ENCODE measurements at places on chromosomes 4 and X.

- no peak for DNase-seq
Observed at GRCh38 chrX:97597954-97598353, 714.2 kb downstream of the RPA4 start.

DNA sequence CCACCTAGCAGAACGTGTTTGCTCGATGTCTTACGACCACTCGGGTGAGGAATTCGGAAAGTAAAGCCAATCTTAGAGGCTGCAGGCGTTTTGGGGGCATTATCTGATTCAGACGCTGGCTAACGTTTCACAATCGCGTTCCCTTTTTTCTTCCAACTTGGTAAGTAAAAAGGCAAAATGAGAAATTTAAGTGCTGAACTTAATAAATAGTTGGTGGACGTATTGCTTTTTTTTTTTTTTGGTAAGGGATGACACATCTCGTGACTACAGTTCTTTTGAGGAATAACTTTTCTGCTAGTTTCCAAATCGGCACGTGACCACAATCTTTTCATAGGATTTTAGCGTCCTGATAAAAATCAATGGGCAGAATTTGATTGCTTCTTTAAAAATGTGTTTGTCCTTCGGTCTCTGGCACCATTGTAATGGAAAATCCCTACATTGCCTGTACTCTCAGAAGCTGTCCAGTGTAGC lies 848 bp downstream of the RAB9A start:
- DNase-seq = no peak

DNA sequence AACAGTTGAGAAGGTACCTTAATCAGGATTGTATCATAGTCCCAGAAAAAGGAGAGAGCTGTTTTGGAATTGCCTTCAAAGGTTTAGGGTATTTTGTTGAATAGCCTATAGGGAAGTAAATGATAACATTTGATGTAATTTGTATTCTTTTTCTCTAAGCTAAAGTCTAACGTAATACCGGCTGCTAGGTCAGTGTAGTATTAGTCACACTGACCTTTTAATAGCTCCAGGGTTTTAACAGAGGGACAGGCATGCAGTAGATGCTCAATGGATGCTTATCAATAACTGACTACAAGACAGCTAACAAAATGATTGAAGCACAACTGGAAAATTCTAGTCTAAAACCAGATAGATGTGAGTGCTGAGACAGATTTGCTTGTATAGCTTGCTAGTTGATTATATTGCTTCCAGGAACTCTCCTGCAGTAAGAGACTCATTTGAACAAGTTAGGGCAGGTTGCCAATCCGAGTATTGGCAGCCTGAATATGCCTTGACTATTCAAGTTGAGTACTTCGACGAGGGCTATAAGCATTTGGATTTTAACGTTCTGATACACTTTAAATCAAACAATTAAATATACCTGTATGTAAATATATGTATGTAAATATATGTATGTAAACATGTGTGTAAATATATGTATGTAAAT lies 16.5 kb upstream of the PNPLA4 start:
- no peak for DNase-seq

DNA sequence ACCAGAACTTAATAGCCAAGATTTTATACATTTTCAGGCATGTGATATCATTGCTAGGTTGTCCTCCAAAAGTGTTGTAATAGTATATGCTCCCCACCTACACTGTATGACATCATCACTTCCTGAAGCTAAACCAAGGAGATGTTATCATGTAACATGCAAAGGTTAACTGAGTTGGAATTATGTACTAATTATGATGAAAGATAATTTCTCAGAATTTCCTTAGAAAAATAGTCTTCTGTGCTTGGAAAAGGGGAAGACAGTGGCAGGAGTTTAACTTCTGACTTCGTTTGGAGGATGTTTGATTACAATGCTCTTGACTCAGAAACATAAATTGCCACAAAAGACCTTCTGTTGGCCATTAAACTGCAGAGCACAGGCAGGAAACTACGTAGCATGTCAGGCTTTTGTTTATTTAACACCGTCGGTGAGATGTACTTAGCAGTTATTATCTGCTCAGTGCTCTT lies 83.6 kb upstream of the GUCY1A1 start:
- DNase-seq = no peak

- no peak for DNase-seq
Observed at GRCh38 chr4:27176400-27176799, 315.8 kb downstream of the STIM2 start.

DNA sequence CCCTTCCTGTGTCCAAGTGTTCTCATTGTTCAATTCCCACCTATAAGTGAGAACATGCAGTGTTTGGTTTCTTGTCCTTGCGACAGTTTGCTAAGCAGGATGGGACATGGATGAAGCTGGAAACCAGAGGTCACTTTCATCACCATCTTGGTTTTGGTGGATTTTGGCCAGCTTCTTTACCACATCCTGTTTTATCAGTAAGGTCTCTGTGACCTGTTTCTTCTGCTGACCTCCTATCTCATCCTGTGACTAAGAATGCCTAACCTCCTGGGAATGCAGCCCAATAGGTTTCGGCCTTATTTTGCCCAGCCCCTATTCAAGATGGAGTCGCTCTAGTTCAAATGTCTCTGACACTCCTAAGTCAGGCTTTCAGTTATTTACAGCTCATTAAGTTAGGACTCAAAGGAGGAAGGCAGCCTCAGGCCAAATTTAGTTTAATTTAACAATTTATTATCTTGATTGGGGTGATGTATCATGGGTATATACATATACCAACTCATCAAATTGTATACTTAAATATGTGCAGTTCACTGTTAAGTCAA lies 169.9 kb upstream of the NDP start:
- DNase-seq = no peak

- DNase-seq = no peak
Observed at GRCh38 chr4:10965196-10965595, 280.6 kb upstream of the CLNK start.

DNA sequence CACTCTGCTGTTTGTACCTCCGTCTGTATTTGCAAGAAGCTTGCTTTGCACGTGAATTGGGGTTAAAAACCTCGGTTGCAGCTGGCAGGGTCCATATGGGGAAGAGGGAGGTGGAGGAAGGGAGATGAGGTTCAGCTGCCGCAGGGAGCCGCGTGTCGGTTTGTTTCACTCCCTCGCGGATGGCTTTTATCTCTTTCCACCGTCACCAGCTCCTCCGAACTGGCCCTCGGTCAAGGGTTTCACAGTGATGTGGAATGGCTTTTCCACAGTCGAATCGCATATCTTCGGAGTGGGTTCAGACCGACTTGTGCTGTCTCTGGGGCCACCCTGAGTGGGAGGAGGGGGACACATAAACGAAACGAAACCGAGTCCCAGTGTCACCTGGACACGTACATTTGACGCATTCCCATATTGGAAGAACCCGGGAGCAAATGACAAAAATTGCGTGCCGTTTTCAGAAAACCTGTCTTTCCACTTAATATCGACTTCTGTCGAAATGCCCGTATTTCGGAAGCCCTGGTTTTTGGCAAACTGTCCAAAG lies 929 bp downstream of the ZBTB33 start:
- DNase-seq = peak; percentile 33
